ENCODE measurements at places on chromosomes 16 and 17.

DNA sequence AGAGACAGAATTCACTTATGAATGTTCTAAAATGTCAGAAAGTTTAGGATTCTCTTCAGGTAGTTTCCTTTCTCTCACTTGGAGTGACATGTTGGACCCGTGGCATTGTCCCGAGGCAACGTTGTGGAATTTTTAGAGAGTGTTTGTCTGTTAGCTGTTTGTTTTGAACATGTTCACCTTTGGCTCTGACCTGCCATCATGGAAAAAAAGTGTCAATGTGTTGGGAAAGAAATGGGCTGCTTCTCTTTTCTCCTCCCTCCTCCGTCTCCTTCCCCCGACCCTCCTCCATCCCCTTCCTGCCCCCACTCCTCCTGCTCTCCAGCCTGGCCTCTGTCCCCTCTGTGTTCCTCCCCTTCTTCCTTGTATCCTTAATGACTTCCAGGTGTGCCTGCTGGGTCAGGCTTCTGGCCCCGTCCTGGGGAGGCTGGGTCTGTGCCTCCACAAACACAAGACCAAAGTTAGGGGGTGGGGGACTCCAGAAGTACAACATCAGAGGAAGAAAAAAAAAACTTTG is 463.1 kb downstream of the MAF start:
- DNase-seq: no peak

DNA sequence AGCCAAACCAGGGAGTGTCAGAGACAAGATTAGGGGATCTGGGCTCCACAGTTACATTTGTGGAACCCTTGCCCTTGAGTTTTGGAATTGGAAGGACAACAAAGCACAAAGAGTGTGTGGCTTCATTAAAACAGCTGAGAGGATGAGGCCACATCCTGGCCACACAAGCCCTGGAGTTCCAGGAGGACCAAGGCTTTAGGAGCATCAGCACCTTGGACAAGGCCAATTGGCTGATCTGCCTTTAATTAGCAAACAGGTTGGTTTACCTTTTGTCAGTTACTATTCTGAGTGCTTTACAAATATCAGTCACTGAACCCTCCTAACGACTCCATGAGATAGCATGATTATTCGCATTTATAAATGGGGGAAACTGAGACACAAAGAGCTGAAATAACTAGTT is 54.7 kb downstream of the SLC6A2 start:
- DNase-seq: no peak

GRCh38 chr16:86175816-86176215 is 276.9 kb downstream of the IRF8 start:
- DNase-seq: no peak

DNA sequence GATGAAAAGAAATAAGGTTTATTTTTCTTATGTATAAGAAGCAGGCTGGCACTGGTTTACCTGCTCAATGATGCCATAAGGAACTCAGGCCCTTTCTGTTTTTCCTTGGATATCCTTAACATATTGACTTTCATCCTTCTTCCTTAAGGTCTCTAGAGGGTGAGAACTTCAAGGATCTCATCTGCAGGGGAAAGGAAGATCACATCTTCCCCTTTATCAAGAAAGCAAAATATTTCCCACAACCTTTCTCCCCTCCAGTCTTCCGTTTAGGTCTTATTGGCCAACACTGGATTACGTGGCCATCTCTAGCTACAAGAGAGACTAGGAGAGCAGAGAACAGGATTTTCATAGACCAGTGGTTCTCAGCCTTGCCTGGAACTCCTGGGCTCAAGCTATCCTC is 4.2 kb upstream of the TBX4 start:
- DNase-seq: no peak

DNA sequence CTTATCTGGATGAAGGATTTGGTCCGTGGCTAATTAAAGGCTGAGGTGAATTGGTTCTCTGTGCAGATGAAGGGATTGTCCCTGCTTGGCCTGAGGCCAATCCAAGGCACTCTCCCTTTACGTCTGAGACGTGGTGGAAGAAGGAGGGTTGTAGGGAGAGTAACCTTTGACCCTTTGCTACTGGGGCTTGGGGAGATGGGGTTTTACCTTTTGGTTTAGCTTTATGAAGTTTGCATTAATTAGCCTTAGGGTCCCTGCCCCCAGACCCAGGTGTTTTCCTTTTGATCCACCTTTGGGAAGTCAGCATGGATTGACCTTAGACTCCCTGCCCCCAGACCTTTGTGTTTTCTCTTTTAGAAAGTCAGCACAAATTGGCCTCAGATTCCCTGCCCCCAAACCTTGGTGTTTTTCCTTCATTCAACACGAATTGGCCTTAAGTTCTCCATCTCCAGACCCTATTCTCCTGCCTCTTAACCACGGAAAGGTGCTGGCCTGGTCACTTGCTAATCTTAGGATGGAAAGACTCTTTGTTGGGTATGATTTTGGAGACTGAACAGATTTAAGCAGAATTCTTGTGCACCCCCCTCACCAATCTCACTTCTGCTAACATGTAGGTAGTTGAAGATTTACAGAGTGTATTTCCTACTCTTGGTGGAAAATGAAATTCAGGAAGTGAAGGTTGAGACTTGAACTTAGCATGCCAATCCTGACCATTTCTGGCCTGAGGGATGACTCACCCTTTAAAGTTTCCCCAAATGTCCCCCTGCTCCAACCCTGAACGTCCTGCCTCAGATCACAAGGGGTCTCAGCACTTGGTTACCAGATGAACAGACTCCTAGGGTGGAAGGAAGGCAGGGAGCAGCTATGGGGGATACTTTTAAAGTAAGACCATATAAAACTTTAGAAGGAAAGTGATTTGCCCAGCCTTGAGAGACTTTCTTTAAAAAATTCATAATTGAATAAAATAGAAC is 23.1 kb upstream of the MMD start:
- no peak for DNase-seq

GRCh38 chr17:55617441-55617840 is 105.2 kb downstream of the TMEM100 start:
- no peak for DNase-seq

DNA sequence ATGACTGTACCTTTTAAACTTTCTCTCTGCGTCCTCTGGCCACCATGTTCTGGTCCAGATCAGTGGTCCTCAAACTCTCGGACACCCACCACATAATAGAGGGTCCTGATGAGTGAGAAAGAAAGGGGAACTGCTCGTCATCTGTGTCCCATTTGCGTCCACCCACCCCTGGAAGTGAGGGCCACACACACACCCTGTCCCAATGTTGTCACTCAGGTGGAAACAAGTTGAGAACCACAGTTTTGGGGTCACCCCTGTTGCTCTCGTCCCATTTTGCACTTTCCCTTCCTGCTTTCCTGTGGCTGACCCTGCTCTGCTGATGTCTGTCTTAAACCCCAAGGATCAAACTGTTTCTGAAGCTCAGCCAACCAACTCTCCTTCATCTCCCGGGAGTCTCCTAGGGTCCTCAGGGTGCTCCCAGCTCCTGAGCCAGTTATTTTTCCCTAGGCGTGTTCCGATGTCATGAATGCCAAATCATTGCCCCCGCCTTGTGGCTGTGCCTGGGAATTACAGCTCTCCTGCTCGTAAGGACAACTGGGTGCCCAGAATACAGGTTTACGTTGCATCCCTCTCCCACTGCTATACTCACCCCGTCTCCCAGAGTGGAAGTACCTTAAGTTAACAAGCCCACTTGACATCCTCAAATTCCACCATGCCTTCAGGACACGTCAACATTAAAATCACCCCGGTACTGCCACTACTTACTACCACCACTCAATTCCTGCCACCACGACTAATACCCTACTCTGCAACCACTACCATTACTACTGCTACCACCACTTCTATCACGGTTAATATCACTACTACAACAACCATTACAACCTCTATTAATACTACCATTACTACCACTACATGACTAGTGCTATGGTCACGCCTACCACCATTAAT is 26.0 kb upstream of the HNF1B start:
- DNase-seq: no peak

GRCh38 chr17:81869221-81870130 is 1.7 kb downstream of the ARHGDIA start:
- no peak for DNase-seq

GRCh38 chr17:42016411-42016831 is 818 bp downstream of the DNAJC7 start:
- DNase-seq: no peak

GRCh38 chr16:15811481-15812400 is 45.1 kb downstream of the MYH11 start:
- peak; percentile 27 for DNase-seq

- DNase-seq: no peak
Measured at GRCh38 chr17:78433013-78433727, 54.7 kb downstream of the PGS1 start.

DNA sequence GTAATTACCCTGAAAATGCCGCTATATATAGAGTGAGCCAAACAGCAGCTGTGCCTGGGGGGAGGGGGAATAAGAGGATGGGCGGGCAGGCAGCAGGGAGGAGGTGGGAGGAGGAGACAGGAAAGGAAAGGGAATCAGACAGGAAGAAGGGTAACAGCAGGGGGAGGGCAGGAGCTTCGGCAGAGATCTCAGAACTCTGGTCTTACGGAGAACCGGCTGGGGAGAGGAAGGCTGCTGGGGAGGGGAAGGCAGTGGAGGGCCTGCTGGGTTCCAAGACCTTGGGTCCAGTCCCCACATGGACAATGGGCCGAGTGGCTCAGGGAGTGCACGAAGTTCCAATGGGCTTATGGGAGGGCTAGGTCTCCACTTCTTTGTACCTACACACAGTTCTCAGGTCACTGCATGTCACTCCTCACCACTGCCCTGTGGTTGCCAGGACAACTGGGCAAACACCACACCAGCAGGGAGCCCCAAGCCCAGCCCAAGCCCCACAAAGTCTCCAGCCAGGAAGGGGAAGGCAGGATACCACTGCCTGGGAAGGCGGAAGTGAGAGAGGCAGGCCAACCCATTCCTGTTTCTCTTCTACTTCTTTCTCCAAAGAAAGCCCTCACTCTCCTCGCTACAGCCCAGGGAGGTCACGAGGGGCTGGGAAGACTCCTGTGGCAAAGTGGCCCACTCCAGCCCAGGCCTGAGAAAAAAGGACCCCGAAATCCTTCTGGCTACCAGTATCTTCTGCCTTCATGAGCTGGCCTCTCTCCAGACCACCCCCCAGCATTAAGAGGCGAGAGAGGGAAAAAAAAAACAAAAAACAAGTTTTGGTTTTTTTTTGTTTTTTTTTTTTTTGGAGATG is 25.3 kb downstream of the G6PC3 start:
- DNase-seq: peak; percentile 94

DNA sequence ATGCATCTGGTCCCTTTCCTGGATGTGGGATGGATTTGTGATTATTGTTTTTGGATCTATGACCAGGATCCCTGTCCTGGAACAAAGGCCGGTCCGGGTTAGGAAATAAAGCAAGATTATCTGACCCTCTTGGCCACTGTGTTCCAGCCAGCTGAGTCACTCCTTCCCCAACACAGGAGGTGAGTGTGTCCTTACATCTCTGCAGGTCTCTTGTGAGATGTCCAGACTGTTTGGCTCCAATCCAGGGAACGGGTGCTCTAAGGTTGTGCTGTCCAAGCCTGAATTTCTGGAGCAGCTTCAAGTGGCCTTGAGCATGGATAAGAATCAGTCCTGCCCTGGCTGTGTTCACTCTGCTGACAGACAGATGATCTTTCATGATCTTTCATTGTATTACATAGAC is 136.5 kb upstream of the CCL2 start:
- DNase-seq: no peak

DNA sequence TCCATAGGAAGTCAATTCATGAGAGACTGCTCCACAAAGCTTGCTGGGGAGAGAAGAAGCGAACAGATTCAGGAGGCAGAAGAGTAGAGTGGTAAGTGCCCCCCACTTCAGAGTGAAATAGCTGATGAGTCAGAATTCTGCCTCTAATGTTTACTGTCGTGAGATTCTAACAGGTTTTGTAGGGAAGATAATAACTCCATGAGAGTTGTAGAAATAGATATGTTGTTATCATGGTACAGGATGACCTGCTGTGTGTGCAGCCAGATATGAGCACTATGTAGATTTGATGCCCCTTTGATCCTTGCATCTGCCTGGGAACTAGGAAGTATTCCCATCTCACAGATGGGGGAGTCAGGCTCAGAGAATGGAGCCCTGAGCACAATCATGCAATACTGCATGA is 502.4 kb upstream of the CDH11 start:
- DNase-seq: no peak

DNA sequence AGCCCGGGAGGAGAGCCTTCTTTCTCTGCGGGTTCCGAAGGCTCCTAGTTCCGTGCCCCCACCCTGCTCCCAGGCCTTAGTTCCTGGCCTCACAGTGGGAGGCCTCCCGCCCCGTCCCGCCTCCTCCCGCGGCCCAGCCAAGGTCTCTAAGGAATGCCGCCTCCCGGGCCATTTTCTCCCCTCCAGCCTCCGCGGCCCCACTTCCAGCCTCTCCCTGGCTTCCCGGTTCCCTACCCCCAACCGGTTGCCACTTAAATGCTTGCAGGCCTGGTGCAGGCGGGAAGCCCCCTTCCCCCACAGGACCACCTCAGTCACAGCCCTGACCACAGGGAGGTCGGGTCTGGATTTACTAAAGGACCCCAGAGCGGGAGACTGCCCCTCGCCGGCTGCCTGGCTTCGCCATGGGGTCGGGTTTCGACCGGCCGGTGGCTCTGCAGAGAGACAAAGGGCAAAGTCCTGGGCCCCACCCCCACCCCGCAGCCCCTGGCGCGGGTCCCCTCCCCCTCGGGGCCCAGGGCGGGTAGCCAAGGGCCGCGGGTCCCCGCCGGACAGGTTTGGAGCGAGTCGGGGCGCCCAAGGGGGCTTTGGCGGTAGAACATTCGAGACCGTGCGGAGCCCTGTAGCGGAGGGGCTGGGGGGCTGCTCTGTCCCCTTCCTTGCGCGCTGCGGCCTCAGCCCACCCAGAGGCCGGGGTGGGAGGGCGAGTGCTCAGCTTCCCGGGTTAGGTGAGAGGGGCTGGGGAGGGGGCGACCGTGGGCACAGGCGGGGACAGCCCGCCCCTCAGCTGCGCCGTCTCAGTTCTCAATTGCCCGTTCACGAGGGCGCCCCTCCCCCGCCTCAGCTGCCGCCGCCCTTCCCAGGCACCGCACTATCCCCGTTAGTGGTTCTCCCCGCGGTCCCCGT is 16.4 kb downstream of the IGF2BP1 start:
- no peak for DNase-seq

GRCh38 chr16:31833047-31833446 is 40.6 kb upstream of the ZNF267 start:
- peak; percentile 15 for DNase-seq

- no peak for DNase-seq
Measured at GRCh38 chr17:7204828-7205461, 14.7 kb downstream of the DLG4 start.

DNA sequence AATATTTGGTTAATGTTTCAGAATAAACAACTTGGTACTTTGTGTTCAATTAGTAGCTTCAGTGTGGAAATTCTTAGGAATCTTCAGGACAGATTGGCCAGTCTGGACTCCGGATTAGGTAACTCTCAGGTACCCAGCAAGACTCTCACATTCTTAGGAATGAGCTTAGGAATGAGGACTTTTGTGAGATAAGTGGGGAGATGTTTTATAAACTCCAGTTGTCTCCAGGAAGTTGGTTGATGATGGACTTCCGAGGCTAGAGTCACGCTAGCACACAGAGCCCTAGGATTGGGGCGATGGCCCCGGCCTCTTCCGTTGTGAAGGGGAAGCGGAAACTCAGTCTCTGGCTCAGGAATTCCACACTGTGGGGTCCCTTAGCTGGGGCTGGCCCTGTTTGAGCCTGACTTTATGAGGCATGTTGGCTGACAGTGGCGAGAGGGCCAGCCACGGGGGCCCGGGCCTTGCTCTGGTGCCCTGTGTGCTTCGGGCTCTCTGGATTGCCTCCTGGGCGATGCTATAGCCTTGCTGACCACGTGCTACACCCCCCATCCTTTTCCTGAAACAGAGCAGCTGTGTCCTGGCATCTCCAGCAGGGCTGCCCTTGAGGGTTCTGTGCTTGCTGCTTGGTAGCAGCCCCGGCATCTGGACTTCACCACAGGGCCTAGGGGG is 32.4 kb downstream of the RAB11FIP3 start:
- DNase-seq: no peak
